ENCODE measurements at places on chromosomes 6 and 20. TPM values are rescaled to one million over a fixed set of nuclear protein-coding genes. Genes with fewer than 3 reads are reported as not detected.

ARHGAP40 gene
- not detected for total RNA-seq

CST5 gene
- not detected for total RNA-seq

SLC4A11 gene
- not detected for total RNA-seq

TCP11 gene
- total RNA-seq = 0.66 TPM

PPP1R3G gene
- 2.0 TPM for total RNA-seq

CARMIL1 gene
- total RNA-seq = 7.9 TPM

SLC17A2 gene
- not detected for total RNA-seq

PGC gene
- total RNA-seq = not detected

MYLK4 gene
- 1.1 TPM for total RNA-seq

GSTA2 gene
- total RNA-seq = not detected

TGM2 gene
- 104 TPM for total RNA-seq

DNA sequence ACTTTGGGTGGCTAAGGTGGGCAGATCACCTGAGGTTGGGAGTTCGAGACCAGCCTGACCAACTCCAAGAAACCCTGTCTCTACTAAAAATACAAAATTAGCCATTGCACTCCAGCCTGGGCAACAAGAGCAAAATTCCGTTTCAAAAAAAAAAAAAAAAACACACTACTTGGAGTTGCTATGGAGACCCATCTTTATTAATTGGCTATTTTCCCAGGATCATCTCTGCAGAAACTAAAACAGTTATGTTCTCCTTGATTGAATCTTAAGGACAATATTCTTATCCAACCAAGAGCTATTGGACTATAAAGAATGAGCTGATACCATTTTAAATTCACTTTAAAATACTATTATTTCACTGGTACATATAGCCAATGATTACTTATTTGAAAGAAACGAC lies 14.7 kb downstream of the AKIRIN2 start:
- no peaks in the 10 kb centered on the region for H3K27me3 ChIP-seq
- no peak overlapping the region for H3K4me3 ChIP-seq
- H3K36me3 ChIP-seq = no peaks in the 10 kb centered on the region
- H3K27ac ChIP-seq = no peak overlapping the region
- H3K4me1 ChIP-seq = no peaks in the 10 kb centered on the region

DNA sequence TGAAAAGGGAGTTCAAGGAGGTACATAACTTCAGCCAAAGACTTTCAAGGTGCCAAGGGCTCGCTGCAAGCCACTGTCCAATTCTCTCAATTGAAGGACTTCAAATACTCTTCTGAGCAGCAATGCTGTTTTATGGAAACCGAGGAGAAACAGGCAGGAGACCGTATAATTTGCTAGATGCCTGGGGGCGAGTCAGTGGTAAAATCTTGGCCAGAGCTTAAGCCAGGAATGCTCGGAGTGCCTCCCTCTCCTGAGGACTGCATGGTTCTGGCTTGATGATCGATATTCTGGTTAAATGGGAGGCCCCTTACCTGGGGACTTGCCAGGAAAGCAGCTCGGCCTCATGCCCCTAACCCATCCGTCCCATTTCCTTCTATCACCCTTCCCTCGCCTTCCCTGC lies 35.8 kb upstream of the NOP56 start:
- no peak overlapping the region for H3K4me3 ChIP-seq
- no peaks in the 10 kb centered on the region for H3K4me1 ChIP-seq
- H3K27me3 ChIP-seq = no peaks in the 10 kb centered on the region

- H3K27ac ChIP-seq = no peak overlapping the region
- no peak overlapping the region for H3K4me3 ChIP-seq
- peaks cover 9% of the 10 kb centered on the region for H3K27me3 ChIP-seq
Observed at GRCh38 chr6:107634324-107635056, 144.6 kb downstream of the SOBP start.

GRCh38 chr6:152062476-152062875 lies 255.0 kb downstream of the ESR1 start:
- H3K36me3 ChIP-seq = no peaks in the 10 kb centered on the region
- no peak overlapping the region for H3K4me3 ChIP-seq
- H3K27me3 ChIP-seq = no peaks in the 10 kb centered on the region
- DNase-seq = no peak

GRCh38 chr6:43427406-43428111 lies at the start of gene ABCC10:
ABCC10 (plus strand) TSS chr6:43427541; CDS start chr6:43427979, 438 bp downstream.
- H3K27ac ChIP-seq = peak within 1 kb of the TSS; percentile 93
- peak; percentile 98 for DNase-seq
- no peaks in the 10 kb centered on the region for H3K27me3 ChIP-seq
- peaks cover 17% of the 10 kb centered on the region for H3K4me1 ChIP-seq

- DNase-seq = no peak
- H3K27ac ChIP-seq = no peak overlapping the region
- no peak overlapping the region for H3K4me3 ChIP-seq
- H3K36me3 ChIP-seq = no peaks in the 10 kb centered on the region
Observed at GRCh38 chr6:144123421-144123820, 26.9 kb upstream of the STX11 start.

DNA sequence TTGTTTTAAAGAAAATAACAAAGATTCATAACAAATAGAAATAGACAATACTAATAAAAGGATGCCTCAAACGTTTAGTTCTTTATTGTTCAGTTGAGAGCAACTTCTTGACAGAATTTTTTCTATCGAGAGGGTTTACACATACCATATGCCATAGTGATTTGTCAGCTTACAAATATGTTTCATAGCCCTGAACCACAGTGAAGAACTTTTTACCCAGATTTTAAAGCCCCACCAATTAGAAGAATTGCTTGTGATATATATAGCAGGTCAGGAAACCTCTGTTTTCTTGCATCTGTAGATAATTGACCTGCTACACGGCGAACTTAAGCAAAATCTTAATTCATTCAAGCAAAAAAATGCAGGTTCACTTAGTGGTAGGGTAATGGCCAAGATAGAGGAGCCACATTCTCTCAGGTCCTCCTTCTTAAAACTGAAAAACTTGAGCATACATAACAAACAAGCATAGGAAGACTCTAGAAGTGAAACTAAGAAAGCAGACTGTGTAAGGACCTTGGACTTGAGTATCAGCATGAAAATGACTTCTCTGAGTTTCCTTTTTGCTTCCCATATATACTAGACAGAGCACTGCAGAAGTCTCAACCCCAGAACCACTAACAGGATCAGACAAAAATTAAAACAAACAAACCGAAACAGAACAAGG lies 39.5 kb downstream of the CRISP1 start:
- no peaks in the 10 kb centered on the region for H3K4me1 ChIP-seq
- no peaks in the 10 kb centered on the region for H3K27me3 ChIP-seq
- H3K36me3 ChIP-seq = no peaks in the 10 kb centered on the region
- DNase-seq = no peak
- no peak overlapping the region for H3K27ac ChIP-seq
- H3K4me3 ChIP-seq = no peak overlapping the region

DNA sequence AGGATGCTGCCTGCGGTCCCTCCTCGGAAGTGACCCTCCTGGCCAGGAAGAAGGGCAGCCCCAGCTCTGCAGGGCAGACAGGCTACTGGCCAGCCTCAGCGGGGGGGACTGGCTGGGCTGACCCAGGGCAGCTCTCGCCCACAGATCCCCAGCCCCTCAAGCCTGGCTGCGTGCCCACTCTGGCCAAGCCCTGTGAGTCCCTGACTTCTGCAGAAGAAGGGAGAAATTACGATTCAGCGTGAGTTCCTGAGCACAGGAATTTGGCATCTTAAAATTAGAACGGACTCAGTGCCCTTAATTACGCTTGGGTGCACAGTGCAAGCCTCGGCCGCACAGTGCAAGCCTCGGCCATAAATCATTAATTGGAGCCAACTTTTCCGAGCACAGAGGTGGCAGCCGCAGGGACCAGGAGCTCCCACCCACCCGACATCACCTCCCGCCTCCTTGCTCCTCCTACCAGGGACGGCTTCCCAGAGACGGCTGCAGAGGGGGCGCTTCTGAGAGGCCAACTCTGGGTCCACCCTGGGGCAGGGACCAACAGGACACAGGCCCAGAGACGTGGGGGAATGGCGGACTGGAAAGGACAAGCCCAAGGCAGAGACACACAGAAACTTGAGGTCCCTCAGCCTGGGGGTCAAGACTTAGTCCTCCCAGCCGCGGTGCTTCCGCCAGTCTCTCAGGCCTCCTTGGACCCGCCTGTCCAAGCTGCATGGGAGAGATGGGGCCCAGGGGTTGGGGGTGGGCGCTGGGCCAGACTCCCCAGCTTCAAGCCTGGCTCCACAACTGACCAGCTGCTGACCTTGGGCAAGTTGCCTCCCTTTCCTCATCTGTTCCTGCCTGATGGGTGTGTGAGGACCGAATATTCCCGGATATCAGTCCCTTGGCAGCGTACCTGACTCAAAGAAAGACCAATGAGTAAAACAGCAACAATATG lies 165.4 kb downstream of the TAF4 start:
- H3K4me1 ChIP-seq = no peaks in the 10 kb centered on the region
- no peak overlapping the region for H3K27ac ChIP-seq
- peaks cover 7% of the 10 kb centered on the region for H3K27me3 ChIP-seq
- DNase-seq = no peak
- H3K4me3 ChIP-seq = no peak overlapping the region

- H3K4me3 ChIP-seq = no peak overlapping the region
- no peak for DNase-seq
- no peaks in the 10 kb centered on the region for H3K36me3 ChIP-seq
- H3K27ac ChIP-seq = no peak overlapping the region
- H3K4me1 ChIP-seq = no peaks in the 10 kb centered on the region
- H3K27me3 ChIP-seq = no peaks in the 10 kb centered on the region
Observed at GRCh38 chr6:52255434-52255833, 11.1 kb upstream of the IL17F start.

DNA sequence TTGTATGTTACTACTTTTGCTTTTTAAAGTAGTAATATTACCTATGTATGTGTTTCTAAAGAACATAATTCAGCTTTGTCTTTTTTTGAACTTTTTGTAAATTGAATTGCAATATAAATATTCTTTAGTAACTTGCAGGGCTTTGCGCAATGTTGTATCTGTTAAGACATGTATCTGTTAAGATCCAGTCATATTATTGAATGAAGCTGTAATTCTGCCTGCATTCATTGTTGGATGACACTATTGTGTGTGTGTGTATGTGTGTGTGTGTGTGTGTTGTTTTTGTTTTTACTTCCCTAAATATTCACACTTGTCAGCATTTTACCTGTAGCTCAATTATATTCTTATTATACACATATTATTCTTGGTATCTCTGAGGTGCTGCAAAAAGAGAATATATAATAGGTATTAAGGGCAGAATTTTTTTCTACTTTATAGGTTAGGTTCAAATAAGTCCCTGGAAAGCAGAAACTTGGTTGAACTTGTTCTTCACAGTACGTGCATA lies 164.0 kb downstream of the MEI4 start:
- H3K27me3 ChIP-seq = no peaks in the 10 kb centered on the region
- H3K27ac ChIP-seq = no peak overlapping the region
- DNase-seq = no peak
- H3K36me3 ChIP-seq = no peaks in the 10 kb centered on the region
- H3K4me1 ChIP-seq = no peaks in the 10 kb centered on the region

DNA sequence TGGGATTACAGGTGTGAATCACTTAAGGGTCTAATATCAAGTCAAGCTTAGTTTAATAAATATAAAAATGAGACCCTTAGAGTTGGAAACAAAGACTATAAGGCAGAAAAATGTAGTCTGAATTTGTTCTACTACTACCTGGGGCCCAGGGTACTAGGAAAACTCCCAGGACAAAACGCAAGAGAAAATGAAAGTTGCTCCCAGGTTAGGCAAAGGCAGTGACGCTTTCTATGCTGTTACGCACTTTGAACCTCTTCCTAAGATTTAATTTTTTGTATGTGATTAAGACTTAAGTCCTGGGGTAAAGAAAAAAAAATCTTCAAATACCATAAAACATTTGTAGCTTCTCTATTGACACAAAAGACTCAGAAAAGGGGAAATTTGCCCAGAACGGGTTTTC lies 17.3 kb downstream of the DSP start:
- no peaks in the 10 kb centered on the region for H3K27me3 ChIP-seq
- H3K4me3 ChIP-seq = no peak overlapping the region
- H3K4me1 ChIP-seq = no peaks in the 10 kb centered on the region
- H3K36me3 ChIP-seq = no peaks in the 10 kb centered on the region
- DNase-seq = no peak
- H3K27ac ChIP-seq = no peak overlapping the region

- no peaks in the 10 kb centered on the region for H3K27me3 ChIP-seq
- H3K4me3 ChIP-seq = no peak overlapping the region
- H3K27ac ChIP-seq = no peak overlapping the region
- H3K36me3 ChIP-seq = no peaks in the 10 kb centered on the region
Observed at GRCh38 chr6:128346569-128346968, 173.8 kb downstream of the PTPRK start.

DNA sequence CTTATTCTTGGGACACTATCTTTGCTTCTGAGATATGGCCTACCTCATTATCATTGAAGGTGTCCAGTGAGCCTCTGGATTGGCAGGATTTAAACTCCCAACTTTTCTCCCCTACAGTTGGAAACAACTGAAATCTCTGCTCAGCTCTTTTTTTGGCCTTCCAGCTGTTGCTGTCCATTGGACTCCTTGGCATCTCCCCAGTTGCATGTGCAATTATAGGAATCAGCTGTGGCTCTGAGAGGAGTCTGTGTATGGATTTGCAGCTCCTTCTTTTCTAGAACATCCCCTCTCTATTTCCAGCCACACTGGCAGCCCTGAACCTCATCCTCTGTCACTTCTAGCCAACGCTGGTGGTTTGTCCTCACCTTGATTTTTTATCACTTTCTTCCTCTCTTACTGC lies 21.2 kb downstream of the RAB22A start:
- DNase-seq = no peak

GRCh38 chr6:4133941-4134838 lies 1.2 kb downstream of the ECI2 start:
- H3K4me1 ChIP-seq = peaks cover 21% of the 10 kb centered on the region
- H3K36me3 ChIP-seq = peaks cover 17% of the 10 kb centered on the region
- DNase-seq = no peak
- peak overlapping the region; percentile 94 for H3K4me3 ChIP-seq
- H3K27me3 ChIP-seq = no peaks in the 10 kb centered on the region

- H3K27ac ChIP-seq = no peak overlapping the region
- H3K27me3 ChIP-seq = no peaks in the 10 kb centered on the region
- H3K4me3 ChIP-seq = no peak overlapping the region
- DNase-seq = no peak
- no peaks in the 10 kb centered on the region for H3K4me1 ChIP-seq
Observed at GRCh38 chr20:60092729-60093128, 134.5 kb downstream of the CDH26 start.

DNA sequence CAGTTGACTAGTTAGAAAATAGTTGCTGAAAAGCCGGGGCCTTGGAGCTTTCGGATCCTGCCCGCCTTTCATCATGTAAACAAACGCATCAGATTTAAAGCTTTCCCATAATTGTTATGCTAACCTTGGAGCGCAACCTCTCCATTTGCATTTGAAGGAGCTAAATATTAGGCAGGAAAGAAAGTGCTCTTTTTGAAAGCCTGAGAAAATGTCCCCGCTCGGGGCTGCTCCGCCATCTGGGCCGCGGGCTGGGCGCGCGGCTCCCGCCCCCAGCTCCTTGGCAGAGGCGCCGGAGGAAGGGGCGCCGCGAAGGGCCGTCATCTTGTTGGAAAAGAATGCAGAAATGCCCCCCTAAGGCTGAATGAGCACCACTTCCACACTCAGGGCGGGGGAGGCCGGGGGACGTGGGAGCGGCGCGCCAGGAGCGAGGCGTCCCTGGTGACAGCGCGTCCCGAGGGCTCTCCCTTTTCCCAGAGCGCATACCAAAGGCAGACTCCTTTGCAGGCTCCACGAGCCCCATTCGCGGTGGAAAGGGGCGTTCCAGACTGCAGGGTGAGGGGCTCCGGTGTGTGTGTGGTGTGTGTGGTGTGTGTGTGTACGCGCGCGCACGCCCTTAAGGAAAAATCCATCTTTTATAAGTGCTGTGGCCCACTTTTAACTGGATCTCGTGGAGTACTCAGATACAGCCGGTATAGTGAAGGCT lies 145.6 kb upstream of the ID4 start:
- no peaks in the 10 kb centered on the region for H3K27me3 ChIP-seq
- DNase-seq = no peak
- H3K4me1 ChIP-seq = peaks cover 12% of the 10 kb centered on the region
- no peaks in the 10 kb centered on the region for H3K36me3 ChIP-seq
- peak overlapping the region; percentile 44 for H3K4me3 ChIP-seq
- peak overlapping the region; percentile 38 for H3K27ac ChIP-seq

Measured in sigmoid colon (tissue), 7 donors.